ENCODE measurements at places on chromosomes 4 and X.

- DNase-seq, result no peak
These were observed 13.3 kb upstream of the DUSP9 start for GRCh38 chrX:153633607-153634180.

DNA sequence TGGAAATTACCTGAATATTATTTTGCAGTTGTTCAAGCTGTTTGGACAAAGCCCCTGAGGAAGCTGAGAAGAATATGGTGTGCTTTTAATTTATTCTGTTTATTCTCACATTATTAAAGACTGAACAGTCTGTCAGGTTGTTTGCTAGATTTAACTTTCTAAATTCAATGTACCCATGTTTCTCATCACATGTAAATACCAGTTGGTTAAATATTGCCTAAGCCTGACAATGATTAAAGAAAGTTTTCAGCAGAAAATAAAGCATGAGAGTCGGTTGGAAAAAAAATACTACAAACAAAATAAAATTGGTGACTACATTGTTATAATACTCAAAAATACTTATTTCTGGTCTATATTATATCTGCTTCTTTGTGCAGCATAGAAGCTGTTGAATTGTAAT, 1974.7 kb downstream of the ARAP2 start:
- DNase-seq, result no peak

DNA sequence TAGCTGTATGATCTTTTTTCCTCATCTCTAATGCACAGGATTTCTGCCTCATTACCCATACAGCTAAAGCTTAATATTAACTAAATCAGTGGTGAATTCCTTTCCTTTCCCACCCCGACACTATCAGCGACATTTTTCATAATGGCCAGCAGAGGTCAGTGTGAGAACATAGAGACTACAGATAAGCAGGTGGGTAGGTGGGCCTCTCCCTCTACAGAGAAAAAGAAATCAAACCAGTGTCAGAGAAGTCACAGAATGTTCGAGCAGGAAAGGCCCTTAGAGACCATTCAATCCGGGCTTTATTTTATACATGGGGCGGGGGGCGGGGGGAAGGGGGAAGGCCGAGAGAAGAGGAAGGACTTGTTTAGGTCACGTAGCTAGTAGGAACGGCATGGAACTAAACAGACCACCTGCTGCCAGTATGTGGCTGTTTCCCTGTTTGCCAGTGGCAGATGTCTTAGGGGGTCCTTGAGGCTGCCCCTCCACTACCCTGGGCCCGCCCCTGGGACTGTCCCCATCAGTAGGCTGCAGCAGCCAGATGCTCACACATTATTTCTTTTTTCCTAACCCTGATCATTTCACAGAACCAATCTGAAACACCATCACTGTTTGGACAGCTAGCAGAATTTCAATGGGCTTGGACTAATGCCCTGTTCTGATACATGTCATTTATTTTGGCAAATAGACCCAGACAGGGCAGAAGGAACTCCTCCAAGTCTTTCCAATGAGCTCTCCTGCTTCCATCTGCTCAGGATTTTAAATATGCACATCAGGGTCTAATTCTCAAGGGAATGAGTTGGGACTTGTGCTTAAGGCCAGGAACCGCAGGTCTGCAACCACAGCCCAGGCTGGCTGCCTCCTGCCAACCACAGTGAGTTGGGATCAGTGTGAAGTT, 133.4 kb downstream of the ATG4A start:
- no peak for DNase-seq

DNA sequence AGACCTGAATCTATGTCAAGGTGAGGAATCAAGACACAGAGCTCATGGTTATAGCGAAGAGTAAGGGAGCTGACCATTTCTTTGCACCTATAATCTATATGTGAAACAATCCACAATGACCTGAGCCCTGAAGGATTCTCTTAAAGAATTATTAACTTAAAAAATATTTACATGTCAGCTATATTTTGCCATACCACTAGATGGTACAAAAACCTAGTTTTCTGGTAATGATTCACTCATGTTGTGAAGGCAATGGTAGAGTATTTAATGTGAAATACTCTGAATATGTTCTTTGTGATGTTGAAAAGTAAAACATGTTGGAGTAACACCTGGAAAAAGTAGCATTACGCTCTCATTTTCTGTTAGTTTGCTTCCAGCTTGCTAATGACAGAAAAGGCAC, 40.0 kb downstream of the VGLL1 start:
- DNase-seq, result no peak

- peak; percentile 96 for DNase-seq
These were observed at the start of gene CCNI for GRCh38 chr4:77075869-77076799. Gene CCNI (minus strand): TSS chr4:77075989. CDS start chr4:77066362, 9,627 bp downstream.

GRCh38 chrX:41695426-41695825, 6.7 kb downstream of the GPR34 start:
- DNase-seq, result no peak

- no peak for DNase-seq
These were observed 15.7 kb downstream of the SLC2A9 start for GRCh38 chr4:10005632-10006031.

DNA sequence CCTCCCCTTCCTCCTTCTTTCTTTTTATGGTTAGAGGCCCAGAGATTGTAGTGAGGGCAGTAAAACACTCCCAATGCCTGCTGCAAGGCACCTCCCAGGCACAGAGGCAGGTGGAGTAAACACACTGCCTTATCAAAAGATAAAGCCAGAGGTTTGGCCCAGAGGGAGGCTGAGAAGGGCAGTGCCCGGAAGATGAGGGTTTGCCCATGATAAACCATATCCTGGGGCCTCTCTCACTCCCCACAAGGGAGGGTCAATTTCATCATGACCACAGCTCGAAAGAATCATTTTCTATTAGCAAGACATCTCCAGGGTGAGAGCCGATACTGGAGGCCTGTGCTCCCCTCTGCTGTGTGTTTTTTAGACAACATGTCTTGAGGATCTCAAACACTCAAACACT, 98.5 kb upstream of the FAM9C start:
- no peak for DNase-seq

Measured in HS-5 (cell line).